HepG2 (cell line): ENCODE measurements at places on chromosomes 11 and 22.

- no peak for DNase-seq
These were observed 1083.4 kb downstream of the BRD1 start for GRCh38 chr22:48744283-48744641.

- DNase-seq: no peak
These were observed 20.0 kb downstream of the SYT13 start for GRCh38 chr11:45265969-45266675.

DNA sequence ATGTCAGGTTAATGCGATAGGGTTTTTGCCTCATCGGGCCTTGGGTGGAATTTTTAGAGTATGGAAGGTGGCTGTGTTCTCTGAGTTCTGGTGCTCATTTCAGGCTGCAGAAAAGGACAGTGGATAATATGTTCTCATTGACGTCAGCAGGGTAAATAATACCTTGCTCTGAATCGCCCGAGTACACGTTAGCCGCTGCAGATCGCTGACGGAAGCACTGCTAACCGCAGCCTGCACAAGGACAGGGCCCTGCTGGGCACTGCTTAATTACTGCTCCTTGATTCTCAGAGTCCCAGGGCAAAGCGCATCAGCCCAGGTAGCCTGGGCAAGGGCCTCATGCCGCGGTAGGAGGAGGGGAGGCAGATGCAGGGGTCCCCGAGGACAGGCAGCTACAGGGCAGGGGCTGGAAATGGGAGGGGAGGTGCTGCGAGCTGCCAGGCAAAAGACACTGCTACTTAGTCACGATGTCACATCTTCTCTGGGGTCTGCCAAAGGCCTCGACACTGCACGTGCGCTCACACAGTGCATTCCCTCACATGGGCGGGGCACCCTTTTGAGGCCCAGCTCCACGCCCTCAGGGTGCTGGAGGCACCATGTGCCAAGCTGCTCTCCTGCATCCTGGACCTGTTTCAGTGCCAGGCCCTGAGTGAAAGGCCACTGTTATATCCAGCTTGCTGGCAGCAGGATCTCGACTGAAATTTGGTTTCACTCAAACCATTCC is 35.2 kb downstream of the PPP2R1B start:
- DNase-seq: no peak

- DNase-seq: no peak
These were observed 5.7 kb upstream of the HINFP start for GRCh38 chr11:119115484-119116234.

GRCh38 chr22:30232716-30233218 is 13.8 kb downstream of the LIF start:
- DNase-seq: no peak

- DNase-seq: no peak
These were observed 1.8 kb upstream of the PPP1R14B start for GRCh38 chr11:64248578-64248977.

DNA sequence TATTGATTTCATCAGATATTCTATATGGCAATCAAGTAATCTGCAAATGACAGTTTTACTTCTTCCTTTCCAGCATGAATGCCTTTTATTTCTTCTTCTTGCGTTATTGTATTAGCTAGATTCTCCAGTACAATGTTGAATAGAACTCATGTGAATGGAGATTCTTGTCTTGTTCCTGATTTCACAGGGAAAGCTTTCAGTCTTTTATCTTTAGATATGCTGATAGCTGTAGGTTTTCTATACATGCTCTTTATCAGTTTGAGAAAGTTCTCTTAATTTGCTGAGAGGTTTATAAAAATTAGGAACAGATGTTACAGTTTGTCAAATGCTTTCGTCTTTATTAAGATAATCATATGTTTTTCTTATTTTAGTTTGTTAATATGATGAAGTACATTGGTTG is 347.2 kb downstream of the NTM start:
- no peak for DNase-seq

GRCh38 chr11:31779374-31779791 is 31.7 kb downstream of the PAX6 start:
- no peak for DNase-seq

GRCh38 chr11:100629671-100630070 is 57.4 kb upstream of the ARHGAP42 start:
- no peak for DNase-seq

- DNase-seq: no peak
These were observed 174.5 kb upstream of the NTM start for GRCh38 chr11:131195661-131196517.

GRCh38 chr11:63613517-63614135 is 607 bp downstream of the PLAAT3 start:
- no peak for DNase-seq

- DNase-seq: no peak
These were observed 200.7 kb downstream of the MSANTD4 start for GRCh38 chr11:105821372-105821771.

DNA sequence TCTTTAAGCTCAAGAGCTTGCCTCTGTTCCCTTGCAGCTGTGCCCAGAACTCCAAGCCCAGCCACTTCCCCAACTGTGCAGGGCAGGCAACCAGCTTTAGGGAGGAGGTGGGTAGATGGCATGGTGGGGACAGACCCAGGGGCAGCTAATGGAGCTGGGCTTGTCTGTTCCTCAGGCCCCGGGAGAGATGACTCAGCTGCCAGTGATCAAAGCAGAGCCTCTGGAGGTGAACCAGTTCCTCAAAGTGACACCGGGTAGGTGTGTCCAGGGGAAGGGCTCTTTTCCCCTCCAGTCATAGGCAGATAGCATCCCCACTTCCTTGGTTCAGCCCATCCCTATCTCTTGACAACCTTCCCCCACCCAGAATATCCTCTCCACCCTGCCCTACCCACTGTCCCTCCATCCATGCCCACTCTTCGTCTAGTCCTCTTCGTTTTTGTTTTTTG is 32.4 kb downstream of the CREB3L1 start:
- DNase-seq: no peak

DNA sequence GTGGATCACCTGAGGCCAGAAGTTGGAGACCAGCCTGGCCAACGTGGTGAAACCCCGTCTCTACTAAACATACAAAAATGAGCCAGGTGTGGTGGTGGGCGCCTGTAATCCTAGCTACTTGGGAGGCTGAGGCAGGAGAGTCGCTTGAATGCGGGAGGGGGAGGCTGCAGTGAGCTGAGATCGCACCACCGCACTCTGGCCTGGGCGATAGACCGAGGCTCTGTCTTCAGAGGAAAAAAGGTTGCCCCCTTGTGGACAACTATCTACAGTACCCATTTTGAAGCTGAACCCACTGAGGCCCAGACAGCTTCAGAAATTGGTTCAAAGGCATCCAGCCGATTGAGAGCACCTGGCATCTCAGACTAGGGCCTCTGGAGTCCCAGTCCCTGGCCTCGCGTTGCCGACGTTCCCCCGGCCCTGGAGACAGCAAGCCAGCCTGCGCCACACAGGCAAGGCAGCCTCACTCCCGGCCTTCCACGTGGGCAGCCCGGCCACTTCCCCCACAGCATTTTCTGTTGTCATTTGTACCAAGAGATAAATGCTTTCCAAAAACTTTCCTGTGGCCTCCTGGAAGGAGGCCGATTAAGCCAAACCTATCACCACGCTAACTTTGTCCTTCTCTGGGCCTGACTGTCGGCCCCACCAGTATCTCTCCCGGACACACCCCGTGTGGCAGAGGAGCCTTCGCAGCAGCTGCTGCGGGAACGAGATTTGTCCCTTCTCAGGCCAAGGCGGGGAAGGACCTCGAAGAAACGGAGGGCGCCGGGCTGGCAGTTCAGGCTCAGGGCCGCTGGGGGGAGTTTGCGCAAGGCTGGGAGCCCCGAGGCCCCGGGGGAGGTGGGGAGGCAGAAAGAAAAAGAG is 82.8 kb downstream of the FLI1 start:
- no peak for DNase-seq

DNA sequence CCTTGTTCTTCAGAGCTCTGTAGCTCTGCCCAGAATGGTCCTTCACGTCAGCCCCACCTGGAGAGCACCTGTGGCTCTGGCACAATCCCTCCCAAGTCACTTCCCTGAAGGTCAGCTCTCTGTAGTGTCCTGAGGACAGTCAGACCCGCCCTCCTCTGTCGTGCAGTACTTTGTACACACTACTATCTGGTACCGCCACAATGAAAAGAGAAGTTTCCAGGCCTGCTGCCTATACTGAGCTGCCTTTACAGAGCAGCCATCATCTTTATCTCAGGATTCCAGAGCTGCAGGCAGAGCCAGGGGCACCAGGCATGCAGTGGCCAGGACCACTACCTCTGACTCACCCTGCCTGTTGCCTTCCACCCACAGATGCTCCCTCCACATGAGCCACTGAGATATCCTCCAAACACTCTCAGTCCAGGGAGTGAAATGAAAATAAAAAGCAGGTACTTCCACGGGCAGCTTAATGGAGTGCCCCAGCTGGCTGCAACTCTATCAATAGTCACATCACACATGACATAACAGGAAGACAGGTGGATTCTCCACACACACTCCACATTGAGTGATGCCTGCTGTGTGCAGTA is 7.3 kb downstream of the PACSIN2 start:
- DNase-seq: peak; percentile 65

- no peak for DNase-seq
These were observed 236.1 kb downstream of the MIAT start for GRCh38 chr22:26893173-26894110.

DNA sequence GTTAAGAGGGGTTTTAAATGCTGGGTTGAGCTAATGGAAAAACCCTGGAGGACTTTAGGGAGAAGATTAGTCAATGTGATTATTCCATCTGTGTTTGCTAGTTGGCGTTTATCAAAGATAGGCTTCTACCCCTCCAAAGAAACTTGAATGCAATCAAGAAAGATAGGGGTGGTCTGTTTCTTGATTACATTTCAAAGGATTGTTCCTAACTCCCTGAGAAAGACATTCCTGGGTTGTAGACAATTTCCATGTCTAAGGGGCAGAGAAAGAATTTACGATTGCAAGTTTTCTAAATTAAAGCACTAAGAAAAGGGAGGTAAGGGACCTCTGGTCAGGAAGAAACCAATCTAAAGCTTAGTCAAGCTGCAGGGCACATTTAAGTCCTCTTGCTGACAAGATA is 2268.7 kb downstream of the LRRC4C start:
- DNase-seq: no peak

DNA sequence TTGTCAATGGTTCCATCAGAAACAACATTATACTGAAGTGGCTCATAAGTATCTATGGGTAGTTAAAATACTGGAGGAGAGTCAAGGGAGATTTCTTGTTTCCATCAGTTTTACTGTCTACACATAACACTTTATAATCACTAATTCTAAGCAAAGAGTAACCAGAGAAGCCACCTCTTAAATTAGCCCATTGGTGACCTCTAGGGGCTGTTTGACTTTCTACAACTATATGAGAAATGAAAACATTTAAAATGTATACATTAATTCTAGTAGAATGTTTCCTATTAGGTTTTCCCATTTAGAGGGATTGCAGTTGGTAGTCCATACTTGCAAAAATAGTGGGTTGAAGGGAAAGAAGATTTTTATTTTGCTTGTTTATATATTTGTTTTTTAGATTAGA is 504.3 kb downstream of the FAM181B start:
- DNase-seq: peak; percentile 12

GRCh38 chr11:112842151-112842550 is 119.1 kb upstream of the NCAM1 start:
- DNase-seq: no peak

DNA sequence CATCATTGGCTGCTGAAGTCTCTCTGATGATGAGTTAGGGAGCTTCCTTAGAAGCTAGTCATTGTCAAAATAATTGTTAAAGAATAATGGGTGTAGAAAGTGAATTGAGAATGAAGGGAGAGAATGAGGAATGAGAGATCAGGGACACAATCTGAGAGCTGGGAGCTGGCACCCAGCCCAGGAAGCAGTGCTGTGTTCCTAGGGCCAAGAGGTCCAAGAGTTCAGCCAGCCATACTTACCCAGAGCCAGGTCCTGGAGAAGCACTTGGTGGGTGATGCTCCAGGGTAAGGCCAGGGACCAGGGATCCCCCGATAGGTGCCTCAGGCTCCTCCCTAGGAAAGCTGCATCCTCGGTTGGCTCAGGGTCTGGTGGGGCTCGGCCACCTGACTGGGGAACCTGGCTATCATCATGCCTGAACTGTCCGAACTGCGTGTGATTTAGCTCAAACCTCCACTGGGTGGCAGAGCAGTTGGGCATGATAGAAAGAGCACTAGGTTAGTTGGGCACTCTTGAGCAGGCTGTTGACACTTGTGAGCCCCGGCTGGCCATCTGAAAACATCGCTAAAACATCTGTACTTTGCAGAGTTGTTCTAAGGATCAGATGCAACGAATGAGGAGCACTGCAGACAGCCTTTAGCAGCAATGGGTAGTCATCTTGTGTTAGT is 123.9 kb upstream of the NCAM1 start:
- DNase-seq: no peak

DNA sequence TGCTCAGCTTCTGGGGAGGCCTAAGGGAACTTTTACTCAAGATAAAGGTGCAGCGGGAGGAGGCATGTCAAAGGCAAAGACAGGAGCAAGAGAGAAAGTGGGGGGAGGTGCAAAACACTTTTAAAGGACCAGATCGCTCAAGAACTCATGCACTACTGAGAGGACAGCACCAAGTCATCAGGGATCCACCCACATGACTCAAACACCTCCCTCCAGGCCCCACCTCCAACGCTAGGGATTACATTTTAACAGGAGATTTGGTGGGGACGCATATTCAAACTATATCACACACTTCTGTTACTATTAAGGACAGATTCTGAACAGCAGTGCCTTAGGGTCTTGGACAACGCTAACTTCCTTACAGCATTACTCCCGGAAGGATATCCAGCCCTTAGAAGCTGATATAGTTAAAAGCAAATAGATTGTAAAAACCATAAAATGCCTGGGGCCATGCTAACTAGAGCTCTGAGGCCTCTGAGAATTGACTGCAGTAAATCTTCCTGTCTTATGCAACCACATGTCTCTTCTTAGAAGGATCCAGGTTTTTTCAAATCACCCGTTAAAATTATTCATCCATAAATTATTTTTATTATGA is 16.7 kb upstream of the ZC3H12C start:
- no peak for DNase-seq

DNA sequence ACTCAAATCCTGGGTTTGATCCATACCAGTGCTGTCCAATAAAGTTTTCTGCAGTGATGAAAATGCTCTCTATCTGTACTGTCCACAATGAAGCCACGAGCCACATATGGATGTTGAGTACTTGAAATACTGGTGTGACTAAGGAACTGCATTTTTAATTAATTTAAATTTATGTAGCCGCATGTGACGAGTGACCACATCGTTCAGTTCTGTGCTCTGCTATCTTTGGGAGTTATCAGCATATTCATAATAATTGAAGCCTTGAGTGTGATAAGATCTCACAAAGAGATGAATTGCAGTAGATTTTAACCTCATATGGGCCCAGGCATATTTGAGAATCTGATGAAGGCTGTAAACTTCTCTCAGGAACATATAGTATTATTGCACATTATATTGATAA is 40.8 kb downstream of the GRAMD1B start:
- no peak for DNase-seq
